ENCODE measurements at places on chromosomes 7 and 10.

- peak; percentile 76 for DNase-seq
Measured at GRCh38 chr10:88565072-88565471, 18.0 kb downstream of the RNLS start.

DNA sequence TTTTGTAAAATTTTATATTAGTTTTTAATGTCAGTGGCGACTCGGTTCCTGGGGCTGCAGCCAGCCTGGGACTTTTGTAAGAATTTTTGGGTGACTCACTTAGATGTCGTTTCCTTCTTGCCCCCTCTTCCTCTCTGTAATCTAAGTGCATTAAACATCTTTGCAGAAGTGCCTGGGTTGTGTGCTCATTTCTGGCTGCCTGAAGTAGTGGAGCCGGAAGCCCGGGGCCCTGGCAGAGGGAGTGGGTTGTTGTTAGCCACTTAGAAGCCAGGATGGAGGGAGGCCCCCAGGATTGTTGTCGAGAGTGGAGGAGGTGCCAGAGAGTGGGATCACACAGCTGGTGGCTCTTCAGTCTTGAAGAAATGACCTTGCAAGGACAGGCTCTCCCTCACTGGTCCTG is 11.0 kb upstream of the TRIM8 start:
- peak; percentile 77 for DNase-seq

DNA sequence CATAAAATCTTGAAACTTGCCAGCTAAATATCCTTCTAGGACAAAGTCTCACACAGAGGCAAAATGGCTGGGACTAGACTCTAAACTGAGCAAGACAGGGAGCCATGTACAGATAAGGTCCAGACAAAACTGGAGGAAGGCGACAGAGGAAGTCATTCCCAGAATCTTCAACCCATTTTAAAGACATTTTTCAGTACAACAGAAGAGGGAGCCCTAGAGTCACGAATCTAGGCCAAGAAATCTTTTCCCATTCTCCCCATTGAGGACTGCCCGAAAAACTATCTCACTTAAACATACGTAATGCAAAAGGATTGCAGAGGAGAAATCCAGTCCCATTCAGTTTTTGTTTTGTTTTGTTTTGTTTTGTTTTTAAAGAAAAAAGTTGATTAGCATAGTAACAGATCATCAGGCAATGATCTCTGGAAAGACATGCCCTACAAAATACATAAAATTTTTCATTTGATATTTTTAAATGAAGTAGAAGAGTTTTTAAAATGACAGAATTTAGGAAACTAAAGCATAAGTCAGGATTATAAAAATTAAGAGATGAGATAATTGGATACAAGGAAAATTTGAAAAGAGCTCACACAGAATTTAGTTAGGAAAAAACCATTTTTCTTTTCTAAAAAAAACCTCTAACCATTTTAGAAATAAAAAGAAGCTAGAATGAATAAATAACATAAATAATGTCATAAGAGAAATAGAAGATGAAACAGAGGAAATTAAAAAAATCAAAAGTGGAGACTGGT is 16.9 kb upstream of the PRF1 start:
- DNase-seq, result peak; percentile 64

GRCh38 chr7:34417781-34418180 is 240.2 kb upstream of the NPSR1 start:
- DNase-seq, result no peak

DNA sequence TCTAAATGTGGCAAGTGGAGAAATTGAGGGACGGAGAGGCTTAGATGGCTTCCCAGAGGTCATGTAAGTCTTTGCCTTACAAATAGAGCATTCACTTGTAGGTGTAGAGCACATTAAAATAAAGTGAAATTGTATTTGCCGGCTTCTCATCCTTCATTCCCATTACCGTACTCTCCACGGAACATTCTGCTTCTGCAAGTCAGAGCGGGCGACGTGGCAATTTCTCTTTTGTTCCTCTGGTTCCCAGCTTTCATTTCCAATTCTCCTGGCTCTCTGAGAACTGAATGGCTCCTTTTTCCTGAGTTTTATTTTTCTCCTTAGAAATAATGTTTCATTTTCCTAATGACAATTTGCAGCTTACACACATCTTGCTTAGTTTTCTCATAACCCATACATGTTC is 51.3 kb upstream of the PFKP start:
- DNase-seq, result no peak

All from fibroblast of the aortic adventitia (primary cell).